Activated CD8-positive, alpha-beta memory T cell treated with anti-CD3 and anti-CD28 coated beads for 24 hours (primary cell): ENCODE measurements at places on chromosomes 13 and 19.
A peak's percentile ranks its signal among the peaks of the same experiment; 100 is the strongest.

GRCh38 chr19:6278740-6279619 is 795 bp downstream of the MLLT1 start:
- peak; percentile 70 for DNase-seq

- peak; percentile 99 for DNase-seq
These were observed 13.3 kb upstream of the ISYNA1 start for GRCh38 chr19:18450931-18451836.

GRCh38 chr13:76609643-76610042 is 276.6 kb downstream of the KCTD12 start:
- DNase-seq, result no peak

DNA sequence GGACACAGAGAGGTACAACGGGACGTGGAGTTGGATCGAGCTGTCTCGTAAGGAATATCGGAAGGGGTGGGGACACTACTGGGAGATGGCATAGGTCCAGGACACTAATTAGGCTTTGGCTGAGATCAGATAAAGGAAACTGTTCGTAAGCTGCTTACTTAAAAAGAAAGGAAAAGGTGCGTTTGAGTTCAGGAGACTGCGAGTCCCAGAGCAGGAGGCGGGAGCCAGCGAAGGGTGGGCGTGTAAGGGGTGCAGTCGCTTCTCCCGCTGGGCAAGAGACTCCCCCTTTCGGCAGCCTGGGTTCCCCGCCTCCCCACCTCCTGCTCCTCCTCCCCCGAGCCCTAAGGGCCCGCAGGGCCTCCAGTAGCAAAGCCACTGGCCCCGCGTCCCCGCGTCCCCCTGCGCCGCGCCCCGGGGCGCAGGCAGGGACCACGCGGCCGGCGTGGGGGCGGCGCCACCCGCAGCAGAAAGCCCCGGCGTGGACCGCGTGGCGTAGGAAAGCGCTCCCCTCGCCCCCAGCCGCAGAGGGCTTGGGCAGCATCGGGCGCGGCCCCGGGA is 547 bp downstream of the ABCC4 start:
- DNase-seq, result peak; percentile 81

DNA sequence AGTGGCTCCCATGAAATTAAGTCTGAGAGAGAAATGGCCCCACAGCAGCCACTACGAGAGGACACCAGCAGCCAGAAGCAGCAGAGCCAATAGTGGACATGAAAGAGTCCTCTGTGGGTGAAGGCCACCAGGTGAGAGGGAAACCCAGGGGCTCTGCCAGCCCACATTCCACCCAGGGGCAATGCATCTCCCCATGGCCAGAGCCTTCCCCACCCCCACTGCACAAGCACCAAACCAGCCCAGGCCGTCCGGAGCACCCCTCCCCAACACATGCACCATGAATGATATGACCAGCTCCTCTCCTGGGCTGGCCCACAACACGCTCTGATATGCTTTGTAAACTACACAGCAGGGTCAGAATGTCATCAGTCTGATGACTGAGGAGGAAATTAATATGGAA is 66.9 kb downstream of the TSHZ3 start:
- no peak for DNase-seq

- DNase-seq, result no peak
These were observed 4.9 kb upstream of the ETV2 start for GRCh38 chr19:35636651-35637050.

- DNase-seq, result no peak
These were observed 8.9 kb upstream of the SLC15A1 start for GRCh38 chr13:98761126-98761985.

DNA sequence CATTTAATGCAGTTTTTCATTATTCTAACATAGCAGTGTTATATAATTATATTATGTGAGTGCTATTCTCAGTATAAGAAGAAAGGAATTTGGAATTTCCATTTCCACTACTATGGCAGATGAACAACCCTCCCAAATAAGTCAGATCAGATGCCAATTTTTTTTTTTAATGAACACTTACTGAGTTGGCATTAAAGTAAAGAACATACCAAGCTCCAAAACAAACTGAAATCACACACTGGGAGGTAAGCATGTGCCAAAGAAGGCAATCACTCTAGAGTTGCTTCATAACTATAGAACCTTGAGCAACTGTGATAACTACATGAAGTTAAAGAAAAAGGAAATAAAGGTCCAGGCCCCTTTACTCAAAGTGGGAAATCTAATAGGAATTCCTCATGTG is 90.3 kb downstream of the RNF17 start:
- DNase-seq, result no peak

GRCh38 chr19:18982669-18983068 is 41.7 kb upstream of the HOMER3 start:
- DNase-seq, result no peak

- DNase-seq, result no peak
These were observed 270.2 kb downstream of the IRS2 start for GRCh38 chr13:109516186-109516585.

- no peak for DNase-seq
These were observed 37.9 kb downstream of the OR10H4 start for GRCh38 chr19:15986701-15987100.

GRCh38 chr19:38538793-38539528 is 78.8 kb downstream of the MAP4K1 start:
- no peak for DNase-seq
